ENCODE measurements at places on chromosomes 4 and X.
A peak's percentile ranks its signal among the peaks of the same experiment; 100 is the strongest.

GRCh38 chr4:150139297-150139865 is 61.1 kb downstream of the DCLK2 start:
- no peak for DNase-seq

DNA sequence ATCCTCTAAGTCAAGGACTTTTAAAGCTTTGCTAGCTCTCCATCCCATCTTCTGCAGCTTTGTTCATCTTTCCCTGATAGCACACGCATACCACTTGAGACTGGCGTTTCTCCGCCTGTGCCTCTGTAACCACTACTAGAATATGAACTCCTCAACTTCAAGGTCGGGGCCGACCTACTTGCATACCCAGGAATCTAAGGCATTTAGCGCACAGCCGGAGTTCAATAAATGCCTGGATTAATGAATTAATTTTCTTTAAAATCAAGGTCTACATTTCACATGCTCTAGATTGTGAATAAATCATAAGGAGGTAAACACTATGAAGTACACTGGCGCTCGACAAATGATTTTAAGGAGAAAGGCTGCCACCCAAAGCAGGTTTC is 89.3 kb downstream of the HNRNPD start:
- no peak for DNase-seq

GRCh38 chr4:180798036-180798577 is 1445.1 kb upstream of the TENM3 start:
- DNase-seq, result no peak

DNA sequence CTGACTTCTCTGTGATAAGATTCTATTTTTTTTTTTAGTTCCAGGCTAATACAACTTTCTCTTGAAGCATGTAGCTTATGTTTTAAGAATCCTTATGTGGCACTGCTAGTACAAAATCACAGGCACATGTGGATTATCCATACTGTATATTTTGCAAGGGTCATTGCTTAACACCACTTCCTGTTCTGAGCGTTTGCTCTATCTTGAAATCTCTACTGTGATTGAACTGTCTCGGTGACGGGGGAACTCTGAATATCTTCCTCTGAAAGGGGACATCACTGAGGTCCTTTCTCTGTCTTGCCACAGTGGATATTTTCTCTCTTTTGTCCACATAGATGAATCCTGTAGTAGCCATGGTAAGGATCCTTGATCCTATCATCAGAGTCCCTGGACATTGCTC is 2.1 kb upstream of the WFS1 start:
- no peak for DNase-seq

- DNase-seq, result no peak
These were observed 243.6 kb upstream of the DKK2 start for GRCh38 chr4:107279733-107280132.

- DNase-seq, result peak; percentile 23
These were observed 32.7 kb downstream of the TBC1D14 start for GRCh38 chr4:6942238-6942800.

DNA sequence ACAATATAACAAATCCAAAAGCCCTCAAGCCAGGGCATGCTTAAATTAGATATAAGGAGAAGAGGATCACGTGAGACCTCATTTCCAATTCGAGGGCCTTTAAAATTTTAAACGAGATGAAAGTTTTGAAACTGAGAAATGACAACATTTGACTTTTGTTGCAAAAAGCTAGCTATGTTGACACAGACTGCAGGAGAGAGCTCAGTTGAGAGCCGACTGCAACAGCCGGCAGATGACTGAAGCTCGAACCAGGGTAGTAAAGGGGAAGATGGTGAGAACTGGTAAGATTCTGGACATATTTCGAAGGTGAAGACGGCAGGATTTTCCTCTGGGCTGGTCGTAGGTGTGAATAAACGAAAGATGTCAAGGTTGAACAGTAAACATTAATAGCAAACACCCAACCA is 773 bp downstream of the PRMT9 start:
- DNase-seq, result peak; percentile 11

DNA sequence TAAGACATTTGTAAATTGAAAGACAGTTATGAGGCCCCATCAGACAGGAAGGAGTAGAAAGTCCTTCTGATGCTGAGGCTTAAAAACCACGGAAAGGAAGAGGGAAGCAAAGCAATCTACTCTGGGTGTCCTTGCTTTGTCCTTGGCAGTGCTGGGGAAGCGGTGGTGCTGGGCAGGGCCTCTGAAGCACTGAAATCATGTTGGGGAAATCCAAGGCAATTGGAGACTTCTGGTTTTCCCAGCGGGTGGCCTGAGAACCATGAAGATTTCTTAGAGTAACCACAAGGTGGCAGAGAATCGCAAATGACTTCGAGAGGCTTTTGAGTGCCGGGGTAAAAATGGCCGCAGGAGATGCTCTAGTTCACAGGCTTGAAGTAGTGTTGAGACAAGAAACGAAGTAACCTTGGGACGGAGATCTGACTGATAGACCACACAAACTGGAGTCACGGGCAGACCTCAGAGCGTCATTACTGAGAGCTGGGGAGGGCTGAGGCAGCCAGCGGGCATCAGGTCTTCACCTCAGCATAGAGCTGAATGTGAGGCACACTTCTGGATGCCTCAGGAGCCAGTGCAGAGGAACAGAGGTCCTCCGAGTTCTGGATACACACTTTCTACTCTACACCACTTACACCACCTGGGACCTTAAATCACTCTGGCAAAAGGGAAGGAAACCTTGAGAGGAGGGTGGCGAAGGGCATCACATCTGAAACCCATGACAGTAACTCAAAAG is 130.7 kb upstream of the GPRIN3 start:
- peak; percentile 2 for DNase-seq

DNA sequence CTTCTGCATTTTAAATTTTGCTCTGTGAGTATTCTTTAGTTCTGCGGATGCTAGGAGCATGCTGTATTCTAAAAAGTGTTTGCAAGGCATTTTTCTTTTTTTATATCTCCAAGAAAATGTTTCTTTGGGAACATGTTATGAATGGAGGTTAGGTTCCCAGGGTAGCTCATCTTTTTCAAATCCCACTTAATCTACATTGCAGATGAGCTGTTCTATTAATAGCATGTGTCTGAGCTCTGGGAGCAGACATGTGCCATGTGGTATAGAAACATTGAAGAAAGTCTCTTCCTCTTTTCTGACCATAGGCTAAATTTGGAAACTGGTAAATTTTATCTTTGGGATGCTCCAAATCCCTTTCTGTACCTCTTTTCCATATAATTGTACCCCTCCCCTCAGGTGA is 23.2 kb downstream of the DIAPH2 start:
- no peak for DNase-seq

DNA sequence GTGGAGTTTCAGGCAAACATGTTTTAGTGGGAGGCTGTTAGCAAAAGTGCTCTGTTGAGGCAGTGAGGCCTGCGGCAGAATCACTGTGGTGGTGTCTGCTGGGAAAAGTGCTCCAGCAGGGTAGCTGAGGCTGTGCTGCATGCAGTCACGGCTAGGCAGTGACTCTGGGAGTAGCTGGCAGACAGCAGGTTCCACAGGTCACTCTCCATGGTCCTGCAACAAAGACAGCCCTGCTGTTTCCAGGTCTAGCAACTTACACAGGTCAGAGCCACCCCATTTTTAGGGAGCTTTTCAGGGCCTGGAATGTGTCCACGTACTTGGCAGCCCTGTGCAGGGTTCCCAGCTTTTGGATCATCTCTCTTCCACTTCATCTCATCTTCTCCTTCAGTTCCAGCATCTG is 184.3 kb downstream of the NAA11 start:
- DNase-seq, result no peak

- DNase-seq, result no peak
These were observed 8.0 kb downstream of the CETN2 start for GRCh38 chrX:152822383-152823086.

GRCh38 chrX:154334496-154334895 is 38.9 kb downstream of the TKTL1 start:
- DNase-seq, result no peak

GRCh38 chr4:168496834-168497233 is at the start of gene PALLD:
TSS of gene PALLD (plus strand) at chr4:168497052.
- no peak for DNase-seq

GRCh38 chrX:41563876-41564275 is 116.7 kb downstream of the NYX start:
- DNase-seq, result no peak

DNA sequence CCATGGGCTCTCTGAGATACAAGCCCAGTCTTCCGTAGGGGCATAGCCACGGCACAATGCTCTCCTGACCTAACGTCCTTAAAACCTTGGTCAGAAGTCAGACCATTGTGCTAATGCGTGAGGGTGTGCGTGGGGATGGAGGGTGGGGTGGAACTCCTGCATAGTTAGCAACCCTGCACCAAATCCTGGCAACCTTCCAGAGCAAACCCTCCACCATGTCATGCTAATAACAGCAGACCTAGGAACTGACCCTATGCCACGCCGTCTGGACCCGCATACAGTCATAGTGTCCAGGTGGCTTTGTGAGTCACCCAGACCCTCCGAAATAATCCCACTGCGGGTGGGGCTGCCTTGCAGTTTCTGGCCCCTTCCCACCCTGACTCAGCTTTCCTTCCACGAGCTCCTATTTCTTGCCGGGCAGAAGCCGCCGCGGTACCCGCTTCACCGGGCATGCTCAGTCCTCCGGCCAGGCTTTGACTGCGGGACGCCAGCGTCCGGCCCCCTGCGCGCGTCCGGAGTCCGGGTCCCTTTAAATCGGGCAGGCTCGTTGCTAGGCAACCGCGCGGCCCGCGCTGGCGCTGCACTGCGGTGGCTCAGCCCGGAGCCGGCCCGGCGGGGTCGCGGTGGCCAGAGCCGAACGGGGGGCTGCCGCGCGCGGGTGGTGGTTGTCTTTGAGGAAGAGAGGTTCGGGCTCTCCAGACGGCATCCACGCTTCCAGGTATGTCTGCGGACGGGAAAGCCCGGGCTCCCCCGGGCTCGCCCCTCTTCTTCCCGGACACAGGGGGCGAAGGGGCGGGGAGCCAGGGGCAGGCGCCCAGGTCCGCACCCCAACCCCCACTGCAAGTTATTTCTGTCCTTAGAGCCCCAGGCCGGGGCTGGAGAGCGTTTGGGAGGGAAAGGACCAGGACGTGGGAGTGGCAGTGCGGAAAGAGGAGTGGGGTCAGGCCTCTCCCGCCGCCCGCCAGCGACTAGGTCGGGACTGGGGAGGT is at the start of gene CCDC160:
Gene CCDC160 (plus strand): TSS at position 557 of the 989 bp plus-strand sequence. CDS start 7,619 bp downstream, outside the sequence.
- no peak for DNase-seq

GRCh38 chr4:38124961-38125360 is 164.8 kb downstream of the PTTG2 start:
- DNase-seq, result no peak

- DNase-seq, result no peak
These were observed 607.5 kb downstream of the PACRGL start for GRCh38 chr4:21307709-21308108.

DNA sequence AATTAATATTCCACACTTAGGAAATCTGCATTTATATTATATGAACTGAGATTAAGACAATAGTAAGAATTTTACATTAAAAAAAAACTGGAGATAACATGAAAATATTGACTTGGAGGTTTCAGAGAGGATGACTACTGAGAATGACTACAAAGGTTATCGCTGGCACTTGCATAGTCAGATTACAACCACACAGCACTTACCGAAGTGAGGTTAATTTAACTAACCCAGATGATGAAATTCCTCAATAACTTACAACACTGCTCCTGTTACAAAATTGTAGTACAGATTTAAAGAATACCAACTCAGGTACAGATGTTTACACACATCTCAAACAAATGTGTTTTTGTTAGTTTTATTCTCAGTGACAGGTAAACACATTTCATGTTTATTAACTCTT is 283.5 kb downstream of the CAMK2D start:
- no peak for DNase-seq

DNA sequence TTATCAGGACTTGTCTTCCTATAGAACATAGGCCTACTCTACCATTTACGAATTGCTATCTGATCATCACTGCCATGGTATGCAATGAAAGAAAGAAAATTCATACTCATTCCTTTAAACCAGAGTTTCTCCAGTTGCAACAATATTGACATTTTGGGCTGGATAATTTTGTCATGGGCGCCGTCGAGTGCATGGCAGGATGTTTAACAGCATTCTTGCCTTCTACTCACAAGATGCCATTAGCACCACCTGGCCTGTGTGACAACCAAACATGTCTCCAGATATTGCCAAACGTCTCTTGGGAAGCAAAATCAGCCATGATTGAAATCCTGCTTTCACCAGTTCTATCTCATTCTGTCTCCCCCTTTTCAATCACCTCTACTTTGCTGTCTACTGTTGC is 63.6 kb upstream of the ARHGAP24 start:
- no peak for DNase-seq

DNA sequence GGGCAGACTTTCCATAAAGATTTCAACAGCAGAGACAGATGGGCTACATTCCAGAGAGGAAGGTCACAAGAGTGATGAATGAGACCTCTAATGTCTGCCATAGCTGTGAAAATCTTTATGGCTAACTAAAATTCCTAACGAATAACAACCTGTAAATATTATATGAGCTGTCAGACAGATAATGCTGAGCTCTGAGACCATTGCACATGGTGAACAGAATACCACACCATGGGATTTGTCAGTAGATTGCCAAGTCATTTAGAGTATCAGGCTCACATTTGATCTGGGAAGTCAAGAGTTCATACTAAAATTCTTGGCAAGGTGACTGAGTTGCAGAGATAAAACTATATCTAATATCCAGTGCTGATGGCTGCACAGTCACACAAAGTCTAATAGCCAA is 259.2 kb upstream of the FTHL17 start:
- no peak for DNase-seq

DNA sequence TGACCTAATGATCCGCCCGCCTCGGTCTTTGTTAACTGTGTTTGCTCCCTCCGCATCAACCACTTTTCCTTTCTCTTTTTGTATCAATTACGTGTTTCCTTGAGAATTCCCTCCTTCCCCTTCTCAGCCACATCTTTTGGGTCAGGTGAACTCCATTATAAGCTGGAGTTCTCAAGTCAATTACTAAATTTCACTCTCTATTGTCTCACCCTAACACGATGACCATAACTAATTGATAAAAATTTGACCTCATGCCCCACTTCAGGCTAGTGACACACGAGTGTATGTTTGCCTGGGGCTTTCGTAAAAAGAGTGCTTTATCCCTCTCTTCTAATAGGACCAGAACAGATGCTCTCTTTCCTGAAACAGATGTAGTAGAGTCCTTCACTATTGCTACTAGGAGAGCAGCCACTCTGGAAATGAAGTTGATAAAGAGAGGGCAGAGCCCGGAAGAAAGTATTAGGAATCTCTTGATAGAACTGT is 403.6 kb upstream of the ANXA10 start:
- DNase-seq, result no peak

DNA sequence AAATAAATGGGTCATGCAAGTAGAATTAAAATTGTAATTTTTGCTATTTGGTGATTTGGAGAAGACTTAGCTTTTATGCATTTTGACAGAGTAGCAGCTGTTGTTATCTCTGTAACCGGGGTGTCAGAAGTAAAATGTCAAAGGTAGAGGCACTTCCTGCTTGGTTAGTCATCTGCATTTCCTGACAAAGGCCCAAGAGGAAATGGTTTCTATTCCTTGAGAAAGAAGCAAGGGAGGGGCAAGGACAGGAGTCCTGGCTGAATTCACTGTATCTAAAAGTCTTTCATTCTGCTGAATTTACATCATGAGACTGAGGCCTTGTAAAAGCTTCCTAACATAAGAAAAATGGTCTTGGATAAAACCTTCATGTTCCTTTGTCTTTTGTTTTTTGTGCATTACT is 550.9 kb upstream of the BOD1L1 start:
- no peak for DNase-seq
